ENCODE measurements at places on chromosomes 12 and 14. TPM values are rescaled to one million over a fixed set of nuclear protein-coding genes. Genes with fewer than 3 reads are reported as not detected.

IKBIP gene
- total RNA-seq: 82.9 TPM

LHX5 gene
- not detected for total RNA-seq

OR6C2 gene
- total RNA-seq: not detected

MAP1LC3B2 gene
- 0.22 TPM for total RNA-seq

IL26 gene
- not detected for total RNA-seq

TEX52 gene
- total RNA-seq: 0.12 TPM

KRT8 gene
- total RNA-seq: 9.7 TPM

COQ10A gene
- 7.4 TPM for total RNA-seq

PDE3A gene
- total RNA-seq: 1.4 TPM

ADAM21 gene
- total RNA-seq: 0.33 TPM

P2RX2 gene
- total RNA-seq: not detected

APAF1 gene
- total RNA-seq: 29.7 TPM

OR6C70 gene
- not detected for total RNA-seq

ALDH1L2 gene
- 62.8 TPM for total RNA-seq

RDH5 gene
- 11.9 TPM for total RNA-seq

MMAB gene
- total RNA-seq: 43.9 TPM

LRRC9 gene
- total RNA-seq: under 0.01 TPM

HNF1A gene
- not detected for total RNA-seq

HOXC13 gene
- not detected for total RNA-seq

NKX2-1 gene
- not detected for total RNA-seq

TMEM229B gene
- total RNA-seq: 0.33 TPM

EML5 gene
- 0.50 TPM for total RNA-seq

STXBP6 gene
- 7.1 TPM for total RNA-seq

TOMM20L gene
- total RNA-seq: not detected

SERPINA1 gene
- total RNA-seq: 0.22 TPM

EIF2S3B gene
- 1.2 TPM for total RNA-seq

OTOGL gene
- under 0.01 TPM for total RNA-seq

SLC39A5 gene
- 1.00 TPM for total RNA-seq

LRP6 gene
- total RNA-seq: 88.0 TPM

RHNO1 gene
- 20.6 TPM for total RNA-seq

SLC38A4 gene
- 0.25 TPM for total RNA-seq

AQP2 gene
- not detected for total RNA-seq

TAS2R9 gene
- total RNA-seq: not detected

KRT74 gene
- total RNA-seq: not detected

STAB2 gene
- total RNA-seq: not detected

ACVRL1 gene
- 12.5 TPM for total RNA-seq

SLCO1C1 gene
- not detected for total RNA-seq

TIMM9 gene
- total RNA-seq: 20.9 TPM

All from uterine smooth muscle cell (primary cell).